Ascending aorta (tissue), 2 donors: ENCODE measurements at places on chromosomes 6 and 20. TPM values are rescaled to one million over a fixed set of nuclear protein-coding genes. Genes with fewer than 3 reads are reported as not detected.

The ARHGAP40 gene
- total RNA-seq: not detected

The RTF2 gene
- 54.5 TPM for total RNA-seq

The SIRPB1 gene
- 0.43 TPM for total RNA-seq

The PHACTR1 gene
- total RNA-seq: 8.4 TPM

The PRR18 gene
- total RNA-seq: not detected

The C6orf141 gene
- total RNA-seq: not detected

The PARD6B gene
- 1.2 TPM for total RNA-seq

The SRC gene
- 67.4 TPM for total RNA-seq

The DHX35 gene
- 35.3 TPM for total RNA-seq

The SAPCD1 gene
- not detected for total RNA-seq

GRCh38 chr6:41413250-41413649, 77.8 kb downstream of the NCR2 start:
- DNase-seq: no peak

- DNase-seq: no peak
These were observed 19.9 kb downstream of the ATXN1 start for GRCh38 chr6:16741112-16742016.

DNA sequence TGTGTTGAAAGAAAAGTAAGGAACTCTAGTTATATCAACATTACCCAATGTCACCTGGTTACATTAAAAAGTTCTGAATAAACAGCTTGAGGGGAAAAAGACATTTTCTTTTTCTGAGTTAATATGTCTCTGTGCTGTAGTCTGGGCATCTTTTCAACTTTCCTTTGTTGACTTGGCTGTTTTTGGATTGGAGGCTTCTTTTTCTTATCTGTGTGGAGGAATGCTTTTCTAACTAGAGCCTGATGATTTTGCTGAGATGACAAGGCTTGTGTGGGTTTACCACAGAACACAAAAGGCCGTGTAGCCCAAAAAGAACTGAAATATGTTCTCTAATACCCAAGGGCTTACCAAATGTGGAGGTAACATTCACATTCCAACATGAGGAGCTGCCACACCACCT, 161.8 kb downstream of the KCNQ5 start:
- no peak for DNase-seq

DNA sequence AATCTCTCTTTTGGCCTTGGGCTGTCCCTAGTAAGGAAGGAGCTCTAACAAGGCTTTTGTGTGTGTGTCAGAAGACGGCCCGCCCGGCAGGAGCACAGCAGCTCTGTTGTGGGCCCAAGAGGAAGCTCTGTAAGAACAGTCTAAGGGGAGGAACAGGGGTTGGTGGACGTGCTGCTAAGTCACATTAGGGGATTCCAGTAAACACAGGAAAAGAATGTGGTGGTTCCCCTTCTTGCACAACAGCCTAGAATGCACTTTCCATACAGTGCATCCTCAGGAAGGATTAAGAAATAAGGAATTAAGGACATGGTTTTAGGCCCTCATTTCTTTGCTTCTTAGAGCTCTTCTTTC, 114.5 kb downstream of the RNF144B start:
- peak; percentile 73 for DNase-seq

- no peak for DNase-seq
These were observed 7.0 kb downstream of the B4GALT5 start for GRCh38 chr20:49706630-49707091.

DNA sequence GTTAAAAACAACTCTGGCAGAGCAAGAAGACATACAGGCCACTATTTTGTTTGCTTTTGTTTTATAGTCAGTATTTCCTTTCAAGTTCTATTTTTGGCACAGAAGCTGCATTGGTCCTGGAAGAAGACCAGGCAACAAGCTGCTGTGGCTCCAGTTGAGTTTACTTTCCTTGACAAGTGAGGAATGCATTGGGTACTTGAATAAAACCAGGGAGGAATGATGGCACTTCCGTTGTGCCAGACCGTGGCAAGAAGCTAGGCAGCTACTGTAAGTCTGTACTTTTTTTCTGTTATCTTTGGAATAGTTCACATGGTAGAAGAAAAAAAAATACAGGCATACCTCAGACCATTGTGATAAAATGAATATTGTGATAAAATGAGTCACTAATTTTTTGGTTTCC, 66.3 kb downstream of the NCOA3 start:
- DNase-seq: peak; percentile 73

- DNase-seq: no peak
These were observed 6.7 kb downstream of the ZFAND3 start for GRCh38 chr6:37826188-37826587.

GRCh38 chr6:13579911-13580310, 5.5 kb downstream of the SIRT5 start:
- no peak for DNase-seq

DNA sequence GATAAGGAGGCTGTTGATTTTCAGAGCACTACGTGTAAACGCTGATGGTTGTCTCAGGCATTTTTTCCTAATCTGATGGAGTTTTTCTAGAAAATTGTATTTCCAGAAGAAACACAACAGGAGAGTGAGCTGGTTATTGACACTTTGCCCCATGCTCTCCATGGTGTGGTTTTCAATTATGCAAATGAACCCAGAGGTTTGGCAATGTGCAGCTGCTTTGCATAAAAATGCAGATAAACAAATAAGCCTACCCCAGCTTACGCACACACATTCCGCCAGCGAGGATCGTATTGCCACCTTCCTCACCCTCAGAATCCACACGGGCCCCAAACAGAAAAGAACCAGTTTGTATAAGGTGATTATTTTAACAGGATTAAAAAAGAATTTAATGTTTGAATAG, 45.1 kb upstream of the FRMD1 start:
- no peak for DNase-seq

- DNase-seq: no peak
These were observed 11.7 kb upstream of the SPO11 start for GRCh38 chr20:57317789-57318371.

DNA sequence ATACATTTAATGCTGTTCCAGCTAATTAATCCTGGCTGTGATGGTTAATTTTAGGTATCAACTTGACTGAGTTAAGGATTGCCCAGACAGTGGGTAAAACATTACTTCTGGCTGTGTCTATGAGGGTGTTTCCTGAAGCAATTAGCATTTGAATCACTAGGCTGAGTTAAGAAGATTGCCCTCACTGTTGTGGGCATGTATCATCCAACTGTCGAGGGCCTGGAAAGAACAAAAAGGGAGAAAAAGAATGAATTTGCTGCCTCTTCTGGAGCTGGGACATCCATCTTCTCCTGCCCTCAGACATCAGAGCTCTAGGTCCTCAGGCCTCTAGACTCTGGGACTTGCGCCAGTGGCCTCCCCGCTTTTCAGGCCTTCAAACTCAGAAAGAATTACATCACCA, 34.3 kb downstream of the SDHAF4 start:
- DNase-seq: no peak

GRCh38 chr6:150352321-150353296, 16.2 kb upstream of the IYD start:
- DNase-seq: no peak

DNA sequence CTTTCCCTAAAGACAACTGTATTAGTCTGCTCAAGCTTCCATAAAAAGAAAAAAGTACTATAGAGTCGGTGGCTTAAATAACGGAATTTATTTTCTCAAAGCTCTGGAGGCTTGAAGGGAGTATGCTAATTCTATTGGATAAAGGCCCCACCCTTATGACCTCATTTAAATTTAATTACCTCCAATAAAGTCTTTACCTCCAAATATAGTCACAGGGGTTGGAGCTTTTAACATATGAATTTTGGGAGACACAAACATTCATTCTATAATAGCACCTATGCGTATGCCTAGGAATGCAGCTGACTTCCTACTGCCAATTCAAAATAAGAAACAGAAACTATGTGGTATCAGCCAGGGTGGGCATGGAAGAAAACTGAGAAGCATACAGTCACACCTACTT, 25.4 kb downstream of the KIAA0319 start:
- DNase-seq: no peak

GRCh38 chr6:73169111-73169510, 56.2 kb downstream of the KHDC1L start:
- DNase-seq: no peak

DNA sequence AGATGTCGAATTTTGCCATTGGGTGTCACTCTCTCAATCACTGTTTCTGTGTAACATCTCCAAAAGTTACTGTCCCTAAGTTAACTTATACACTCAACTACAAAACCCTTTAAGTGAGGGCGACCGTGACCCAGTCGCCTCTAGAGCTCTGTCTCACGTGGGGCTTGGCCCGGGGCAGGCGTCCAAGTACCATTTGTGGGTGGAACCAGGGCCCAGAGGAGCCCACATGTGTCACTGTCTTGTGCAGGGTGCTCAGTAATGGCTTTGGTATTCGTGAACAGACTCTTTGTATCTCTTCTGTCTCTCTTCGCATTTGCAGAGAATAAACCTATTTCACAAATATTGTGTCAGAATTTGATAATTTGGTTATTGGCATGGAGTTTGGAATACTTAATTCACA, 109.9 kb upstream of the THBS2 start:
- DNase-seq: no peak

DNA sequence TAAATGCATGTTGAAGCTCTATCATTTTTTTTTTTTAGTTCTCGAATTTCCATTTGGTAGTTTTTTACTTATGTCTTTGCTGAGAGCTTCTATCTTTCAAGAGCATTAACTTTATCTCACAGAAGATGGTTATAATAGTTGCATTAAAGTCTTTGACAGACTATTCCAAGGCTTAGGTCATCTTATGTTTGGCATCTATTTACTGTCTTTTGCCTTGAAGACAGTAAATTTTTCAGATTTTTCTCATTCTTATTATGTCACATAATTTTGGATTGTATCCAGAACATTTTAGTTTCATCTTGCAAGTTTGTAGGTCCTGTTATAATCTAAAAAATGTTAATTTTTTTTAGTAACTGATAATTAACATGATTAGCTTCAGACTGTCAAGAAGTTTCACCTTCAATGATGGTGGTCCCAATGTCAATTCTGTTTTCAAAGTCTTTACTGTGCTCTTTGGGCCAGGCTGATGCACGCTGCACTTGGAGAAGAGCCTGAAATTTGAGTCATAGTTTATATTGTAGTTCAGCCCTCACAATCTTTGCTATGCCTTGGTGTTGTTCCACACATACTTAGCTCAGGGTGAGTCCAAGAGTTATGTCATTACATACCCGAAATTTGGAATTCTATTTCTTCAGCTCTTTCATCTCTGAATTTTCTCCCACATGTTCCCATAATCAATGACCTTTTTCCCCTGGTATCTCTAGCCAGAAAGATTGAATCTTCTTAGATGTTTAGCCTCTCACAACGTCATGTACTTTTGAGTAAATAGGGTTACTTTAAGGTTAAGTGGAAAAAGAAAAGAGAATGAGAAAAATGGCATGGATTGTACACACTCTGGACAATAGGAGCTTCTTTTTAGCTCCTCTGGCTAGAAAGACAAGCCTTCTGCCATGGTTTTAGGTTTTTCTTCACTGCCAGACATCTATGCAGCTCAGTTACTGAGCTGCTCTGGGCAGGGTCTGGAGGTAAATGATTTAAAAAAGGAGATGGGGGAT, 110.3 kb upstream of the BTBD3 start:
- no peak for DNase-seq

DNA sequence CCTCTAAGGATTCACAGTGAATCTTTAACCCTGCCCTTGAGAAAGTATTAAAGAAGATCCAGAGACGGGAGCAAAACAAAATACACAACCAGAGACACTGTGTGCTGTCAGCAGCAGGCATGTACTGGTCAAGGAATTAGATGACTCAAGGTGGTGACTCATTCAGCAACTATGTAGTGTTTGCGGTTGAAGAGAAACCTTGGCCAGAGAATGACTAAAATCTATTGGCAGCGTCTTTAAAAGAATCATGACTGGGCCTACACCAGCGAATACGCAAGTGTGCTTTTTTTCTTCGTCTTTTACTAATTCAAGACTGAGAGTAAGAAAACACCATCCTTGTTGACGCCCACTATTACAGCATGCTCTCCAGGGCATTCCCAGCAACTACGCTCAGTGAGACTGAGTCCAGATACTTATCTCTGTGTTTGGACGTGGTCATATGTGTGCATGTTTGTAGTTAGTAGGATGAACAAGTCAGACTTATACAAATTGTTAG, 72.4 kb upstream of the BACH2 start:
- peak; percentile 22 for DNase-seq

DNA sequence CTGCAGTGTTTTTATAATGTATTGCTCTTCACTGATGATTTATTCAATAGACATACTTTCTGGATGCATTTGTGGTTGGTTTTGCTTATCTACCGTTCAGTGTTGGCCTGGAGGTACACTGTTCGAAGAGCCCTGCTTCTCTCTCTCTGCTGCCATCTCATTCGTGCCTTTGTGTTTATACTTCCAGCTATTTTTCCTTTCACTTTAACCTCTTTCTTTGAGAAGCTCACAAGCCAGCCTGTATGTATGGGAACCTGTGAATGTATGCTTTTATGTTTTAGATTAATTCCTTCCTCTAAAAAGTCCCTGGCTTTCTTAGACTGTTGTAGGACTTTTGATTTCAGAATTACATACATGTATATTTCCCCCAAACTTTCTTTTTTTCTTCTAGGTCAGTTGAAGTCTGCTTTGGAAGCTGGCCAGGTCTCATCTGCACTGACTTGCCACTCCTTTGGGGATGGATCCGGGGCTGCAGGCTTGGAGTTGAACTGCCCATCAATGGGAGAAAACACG, 83.0 kb downstream of the SCAND1 start:
- no peak for DNase-seq

DNA sequence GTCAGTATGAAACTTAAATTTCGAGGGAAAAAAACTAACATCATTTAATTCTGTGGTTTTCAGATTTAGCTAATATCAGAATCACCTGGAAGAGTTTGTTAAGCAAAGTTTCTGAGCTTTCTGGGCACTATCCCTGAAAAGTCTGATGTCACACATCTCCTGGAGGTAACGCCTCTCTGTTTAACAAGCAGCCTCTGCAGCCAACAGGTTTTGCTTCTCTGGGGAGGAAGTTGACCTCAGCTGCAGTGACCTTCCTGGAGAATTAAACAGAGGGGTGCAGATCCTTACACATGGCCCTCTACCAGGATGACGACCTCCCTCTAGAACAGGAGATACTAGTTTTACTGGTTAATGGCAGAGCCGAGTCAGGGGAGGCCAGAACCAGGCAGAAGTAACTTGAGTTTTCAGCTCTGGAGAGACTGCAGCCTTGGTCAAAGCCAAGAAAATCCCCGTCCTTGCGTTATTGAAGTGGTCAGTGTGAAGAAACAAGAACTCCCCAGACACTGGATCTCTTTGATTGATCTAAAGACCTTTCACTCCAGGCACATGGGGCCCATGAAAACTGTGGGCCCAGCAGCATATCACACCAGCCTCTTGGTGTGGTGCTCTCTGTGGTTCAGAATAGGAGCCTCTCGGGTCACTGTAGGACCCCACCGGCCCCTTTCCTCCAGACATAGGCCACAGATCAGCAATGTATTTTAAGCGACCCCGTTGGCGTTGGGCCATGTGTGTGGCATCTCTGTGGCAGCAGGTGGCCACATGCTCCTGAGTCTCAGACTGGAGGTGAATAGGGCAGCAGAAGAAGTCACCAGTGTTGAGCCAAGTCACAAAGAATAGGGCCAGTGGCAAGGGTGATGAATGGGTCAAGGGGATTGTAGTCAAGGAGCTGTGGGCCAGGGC, 33.4 kb upstream of the CCR6 start:
- no peak for DNase-seq

GRCh38 chr20:25284131-25284601, 36.3 kb downstream of the PYGB start:
- peak; percentile 6 for DNase-seq

- DNase-seq: no peak
These were observed 132.9 kb upstream of the MCHR2 start for GRCh38 chr6:100126790-100127484.

GRCh38 chr6:34036357-34037069, 109.4 kb downstream of the GRM4 start:
- no peak for DNase-seq
